ENCODE measurements at places on chromosomes 7 and 10.

- DNase-seq = no peak
Observed at GRCh38 chr10:132257907-132258306, 49.8 kb downstream of the STK32C start.

GRCh38 chr7:32658034-32658433 lies 162.7 kb downstream of the AVL9 start:
- DNase-seq = no peak

GRCh38 chr7:143230602-143231457 lies 9.0 kb downstream of the TAS2R40 start:
- no peak for DNase-seq

DNA sequence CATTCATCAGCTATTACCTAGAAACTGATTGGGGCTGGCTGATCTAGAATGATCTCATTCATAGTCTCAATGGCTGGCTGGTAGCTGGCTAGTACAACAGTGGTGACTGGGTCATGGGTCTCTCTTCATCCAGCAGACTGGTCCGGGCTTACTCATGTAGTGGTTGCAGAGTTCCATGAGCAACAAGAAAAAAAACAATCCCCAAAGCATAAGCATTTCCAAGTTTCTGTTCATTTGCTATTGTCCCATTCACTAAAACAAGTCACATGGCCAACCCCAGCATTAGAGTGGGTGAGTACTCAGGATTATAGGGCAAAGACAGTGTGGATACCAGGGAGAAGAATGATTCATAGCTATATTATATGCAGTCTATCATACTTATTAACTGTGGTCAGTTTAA lies 85.2 kb upstream of the SEMA3C start:
- no peak for DNase-seq

GRCh38 chr10:114033566-114033965 lies 10.1 kb upstream of the ADRB1 start:
- DNase-seq = no peak

GRCh38 chr10:48880016-48880705 lies 59.5 kb downstream of the LRRC18 start:
- DNase-seq = no peak
